ENCODE measurements at places on chromosomes 3 and 15. TPM values are rescaled to one million over a fixed set of nuclear protein-coding genes. Genes with fewer than 3 reads are reported as not detected.

- H3K4me1 ChIP-seq: no peaks in the 10 kb centered on the region
- peaks cover 6% of the 10 kb centered on the region for H3K36me3 ChIP-seq
- no peak for DNase-seq
- no peak overlapping the region for H3K27ac ChIP-seq
- H3K4me3 ChIP-seq: no peak overlapping the region
Observed at GRCh38 chr15:40357246-40357645, 773 bp upstream of the DISP2 start.

DNA sequence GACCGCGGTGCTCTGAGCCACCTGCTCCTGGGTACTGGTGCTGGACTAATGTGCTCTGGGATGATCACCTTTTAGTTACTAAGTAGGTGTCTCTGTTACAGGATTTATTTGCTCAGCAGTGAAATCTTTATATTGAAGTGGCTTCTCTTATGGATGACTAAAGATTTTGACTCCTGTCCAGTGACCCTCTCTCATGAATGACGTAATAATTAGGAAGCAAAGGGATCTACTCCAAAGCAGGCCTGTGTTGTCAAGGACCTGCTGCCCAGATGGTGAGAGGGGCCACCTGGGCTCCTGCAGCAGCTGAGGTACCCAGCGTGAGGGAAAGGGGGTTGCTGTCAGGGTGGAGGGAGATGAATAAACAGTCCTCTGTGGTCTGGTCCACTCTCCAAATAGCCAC is 263.6 kb downstream of the GABRG3 start:
- DNase-seq: no peak
- no peaks in the 10 kb centered on the region for H3K27me3 ChIP-seq
- no peaks in the 10 kb centered on the region for H3K4me1 ChIP-seq
- no peak overlapping the region for H3K4me3 ChIP-seq

- H3K27me3 ChIP-seq: peaks cover 18% of the 10 kb centered on the region
- no peak overlapping the region for H3K4me3 ChIP-seq
Observed at GRCh38 chr15:66138892-66139590, 114.5 kb downstream of the MEGF11 start.

DNA sequence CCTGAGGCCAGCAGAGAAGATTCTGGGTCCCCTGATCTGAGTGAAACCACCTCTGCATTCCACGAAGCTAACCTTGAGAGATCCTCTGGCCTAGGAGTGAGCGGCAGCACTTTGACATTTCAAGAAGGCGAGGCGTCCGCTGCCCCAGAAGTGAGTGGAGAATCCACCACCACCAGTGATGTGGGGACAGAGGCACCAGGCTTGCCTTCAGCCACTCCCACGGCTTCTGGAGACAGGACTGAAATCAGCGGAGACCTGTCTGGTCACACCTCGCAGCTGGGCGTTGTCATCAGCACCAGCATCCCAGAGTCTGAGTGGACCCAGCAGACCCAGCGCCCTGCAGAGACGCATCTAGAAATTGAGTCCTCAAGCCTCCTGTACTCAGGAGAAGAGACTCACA is 36.4 kb downstream of the HAPLN3 start:
- no peaks in the 10 kb centered on the region for H3K36me3 ChIP-seq
- H3K27ac ChIP-seq: no peak overlapping the region
- no peak for DNase-seq
- no peak overlapping the region for H3K4me3 ChIP-seq
- H3K4me1 ChIP-seq: no peaks in the 10 kb centered on the region
- peaks cover 25% of the 10 kb centered on the region for H3K27me3 ChIP-seq

DNA sequence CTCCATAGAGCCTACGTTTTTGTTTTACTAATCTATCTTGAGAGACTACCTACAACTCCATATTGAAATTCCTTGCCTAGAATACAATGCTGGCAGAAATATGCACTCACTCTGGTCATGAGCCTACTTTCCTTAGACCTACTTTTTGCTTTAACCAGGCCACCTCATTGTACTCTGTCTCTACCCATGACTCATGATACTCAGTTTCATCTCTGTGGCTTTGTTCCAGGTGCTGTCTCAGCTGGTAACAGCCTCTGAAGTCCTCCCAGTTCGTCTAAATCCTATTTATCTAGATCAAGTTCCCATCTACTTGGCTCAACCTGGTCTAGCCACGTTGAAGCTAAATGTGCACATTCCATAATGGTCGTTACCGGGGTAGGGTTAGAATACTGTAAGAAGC is 536.4 kb downstream of the RSL24D1 start:
- no peak overlapping the region for H3K4me3 ChIP-seq
- no peaks in the 10 kb centered on the region for H3K27me3 ChIP-seq
- no peaks in the 10 kb centered on the region for H3K36me3 ChIP-seq

- H3K36me3 ChIP-seq: no peaks in the 10 kb centered on the region
- DNase-seq: no peak
- H3K4me1 ChIP-seq: no peaks in the 10 kb centered on the region
- H3K27me3 ChIP-seq: no peaks in the 10 kb centered on the region
Observed at GRCh38 chr3:127206154-127206553, 13.2 kb downstream of the PRR23E start.

DNA sequence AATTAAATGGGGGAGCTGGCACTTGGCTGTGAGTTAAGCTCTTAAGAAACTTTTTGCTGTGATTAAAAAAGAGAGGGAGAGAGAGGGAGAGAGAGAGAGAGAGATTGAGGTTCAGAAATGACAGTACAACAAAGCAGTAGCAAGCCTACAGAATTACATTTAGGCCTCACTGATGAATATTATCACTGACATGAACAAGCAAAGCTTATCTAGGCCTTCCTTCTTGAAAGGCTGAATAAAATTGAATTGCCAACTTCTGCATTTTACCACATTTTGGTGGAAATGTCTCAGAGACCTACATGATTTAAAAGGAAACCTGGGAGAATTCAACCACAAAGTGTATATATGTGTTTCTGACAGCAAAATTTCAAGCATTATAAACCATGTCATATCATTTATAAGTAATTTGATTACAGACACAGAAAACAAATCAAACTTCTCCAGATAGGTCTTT is 530.8 kb downstream of the SOX2 start:
- no peak overlapping the region for H3K27ac ChIP-seq
- no peak for DNase-seq
- peaks cover 5% of the 10 kb centered on the region for H3K4me1 ChIP-seq
- no peak overlapping the region for H3K4me3 ChIP-seq
- H3K27me3 ChIP-seq: no peaks in the 10 kb centered on the region
- no peaks in the 10 kb centered on the region for H3K36me3 ChIP-seq

GRCh38 chr3:159650726-159651125 is 337.9 kb upstream of the IL12A start:
- no peaks in the 10 kb centered on the region for H3K27me3 ChIP-seq
- H3K36me3 ChIP-seq: no peaks in the 10 kb centered on the region
- no peaks in the 10 kb centered on the region for H3K4me1 ChIP-seq
- no peak overlapping the region for H3K4me3 ChIP-seq
- H3K27ac ChIP-seq: no peak overlapping the region

DNA sequence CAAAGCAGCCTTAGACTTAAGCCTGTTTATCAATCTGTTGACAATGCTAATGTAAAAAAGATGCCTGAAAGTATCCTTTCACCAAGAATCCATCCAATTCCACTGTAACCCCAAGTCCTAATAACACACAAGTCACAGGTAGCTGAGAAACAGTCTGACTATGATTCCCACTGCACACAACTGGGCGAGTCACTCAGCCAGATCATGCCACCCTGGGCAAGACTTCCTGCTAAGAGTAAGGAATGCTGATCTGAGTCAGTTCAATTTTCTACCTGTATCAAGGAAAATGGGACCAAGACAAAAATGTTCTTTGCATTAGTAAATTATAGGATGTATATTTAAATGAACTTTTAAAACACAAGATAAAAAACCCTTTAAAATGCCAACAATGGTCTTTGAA is 33.3 kb downstream of the NPTN start:
- DNase-seq: peak; percentile 38
- peaks cover 24% of the 10 kb centered on the region for H3K36me3 ChIP-seq
- peak overlapping the region; percentile 50 for H3K27ac ChIP-seq
- H3K4me3 ChIP-seq: no peak overlapping the region
- H3K4me1 ChIP-seq: peaks cover 9% of the 10 kb centered on the region

DNA sequence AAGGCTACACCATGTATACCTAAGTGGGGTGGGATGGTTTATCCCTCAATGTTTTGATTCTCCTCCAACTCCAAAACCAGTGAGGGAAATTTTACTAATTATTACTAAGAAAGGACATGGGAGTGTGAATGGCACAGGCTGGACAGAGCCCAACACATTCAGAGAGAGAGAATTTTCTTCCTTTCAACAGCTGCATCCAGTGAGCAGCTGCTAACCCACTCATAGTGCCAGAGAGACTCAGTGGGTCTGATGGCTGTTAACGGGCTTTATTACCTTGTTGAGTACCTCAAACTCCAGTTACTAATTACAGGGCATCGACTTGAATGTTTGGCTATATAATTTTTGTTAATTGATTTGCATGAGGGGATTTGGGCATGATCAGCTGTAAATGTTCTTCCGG is 75.8 kb downstream of the RORA start:
- no peak for DNase-seq
- no peak overlapping the region for H3K27ac ChIP-seq
- H3K4me3 ChIP-seq: no peak overlapping the region
- H3K4me1 ChIP-seq: no peaks in the 10 kb centered on the region
- no peaks in the 10 kb centered on the region for H3K36me3 ChIP-seq

Gene TNFSF10
- total RNA-seq: 0.25 TPM

Gene RTP1
- not detected for total RNA-seq

Gene AGTR1
- total RNA-seq: not detected

Gene OXTR
- 0.63 TPM for total RNA-seq

Gene SLC22A13
- 1.9 TPM for total RNA-seq

Gene KNSTRN
- 47.4 TPM for total RNA-seq

Gene LRRC31
- total RNA-seq: not detected

Gene NUSAP1
- 62.6 TPM for total RNA-seq

Gene FBXL22
- total RNA-seq: 0.39 TPM

Measured in MCF 10A (cell line).